ENCODE measurements at places on chromosomes 5 and 9.
A peak's percentile ranks its signal among the peaks of the same experiment; 100 is the strongest.

DNA sequence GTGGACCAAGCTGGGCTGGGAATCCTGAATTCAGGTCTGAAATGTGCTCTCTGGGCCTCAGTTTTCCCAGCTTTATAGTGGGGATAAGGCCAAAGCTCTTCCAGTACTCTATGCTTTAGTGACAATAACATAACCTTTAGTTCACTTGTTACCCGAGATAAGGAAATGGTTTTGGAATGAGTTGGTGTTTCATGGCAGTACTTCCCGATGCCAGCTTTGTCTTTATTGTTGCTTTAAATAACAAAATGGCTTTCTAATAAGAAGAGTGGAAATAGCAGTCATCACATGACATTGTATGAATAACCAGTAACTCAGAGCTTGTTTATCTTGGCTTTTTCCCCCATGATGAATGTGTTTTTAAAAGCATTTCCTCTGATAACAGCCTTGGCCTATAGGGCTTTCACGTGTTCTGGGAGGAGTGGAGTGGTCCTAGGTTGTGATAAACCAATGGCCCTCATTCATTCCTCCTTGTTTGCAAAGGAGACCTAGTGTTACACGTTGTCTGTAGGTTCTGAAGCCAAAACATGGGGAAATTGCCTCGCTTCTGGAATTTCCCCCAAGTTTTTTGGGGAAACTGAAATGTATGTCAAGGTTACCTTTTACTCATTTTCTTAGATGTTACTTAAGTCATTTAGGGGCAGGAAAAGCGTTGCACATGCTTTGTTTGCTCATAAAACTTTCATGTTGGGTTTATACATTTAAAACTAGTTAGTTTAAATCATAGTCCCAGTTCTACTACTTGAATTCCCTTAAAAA is 53.7 kb downstream of the ZNF618 start:
- no peak for DNase-seq

GRCh38 chr5:95718738-95719137 is 12.4 kb upstream of the RHOBTB3 start:
- no peak for DNase-seq

GRCh38 chr5:158746979-158747378 is 352.7 kb downstream of the EBF1 start:
- DNase-seq: peak; percentile 29

DNA sequence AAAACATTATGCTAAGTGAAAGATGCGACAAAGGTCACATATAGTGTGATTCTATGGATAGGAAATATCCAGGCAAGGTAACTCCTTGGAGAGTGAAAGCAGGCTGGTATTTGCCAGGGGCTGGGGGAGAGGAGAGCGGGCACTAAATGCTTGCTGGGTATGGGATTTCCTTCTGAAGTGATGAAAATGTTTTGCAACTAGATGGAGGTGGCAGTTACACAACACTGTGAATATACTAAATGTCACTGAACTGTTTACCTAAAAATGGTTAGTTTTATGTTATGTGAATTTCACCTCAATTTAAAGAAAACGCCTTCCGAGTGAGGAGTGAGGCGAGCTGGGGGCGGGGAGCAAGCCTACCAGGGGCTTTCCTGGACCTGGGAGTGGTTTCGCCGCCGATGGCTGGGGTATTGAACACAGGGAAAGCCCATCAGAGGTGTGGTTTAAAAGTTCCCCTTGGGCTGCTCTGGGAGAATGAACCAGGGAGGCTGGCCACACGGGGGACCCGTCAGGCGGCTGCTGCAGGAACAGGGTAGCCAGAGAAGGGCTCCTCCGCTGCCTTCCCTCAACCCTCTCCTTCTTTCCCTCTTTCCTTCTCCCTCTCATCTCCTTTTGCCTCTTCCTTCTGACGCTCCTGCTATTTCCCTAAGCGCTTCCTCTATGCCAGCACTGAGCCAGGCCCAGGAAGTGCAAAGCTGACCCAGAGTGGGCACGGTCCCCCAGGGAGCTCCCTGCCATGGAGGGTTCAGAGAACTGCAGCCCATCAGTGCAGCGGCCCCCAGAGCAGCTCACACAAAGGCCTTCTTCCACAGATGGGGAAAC is 4.9 kb downstream of the AKNA start:
- DNase-seq: no peak
